Panc1 (cell line): ENCODE measurements at places on chromosomes 7 and 10. TPM values are rescaled to one million over a fixed set of nuclear protein-coding genes. Genes with fewer than 3 reads are reported as not detected.

DNA sequence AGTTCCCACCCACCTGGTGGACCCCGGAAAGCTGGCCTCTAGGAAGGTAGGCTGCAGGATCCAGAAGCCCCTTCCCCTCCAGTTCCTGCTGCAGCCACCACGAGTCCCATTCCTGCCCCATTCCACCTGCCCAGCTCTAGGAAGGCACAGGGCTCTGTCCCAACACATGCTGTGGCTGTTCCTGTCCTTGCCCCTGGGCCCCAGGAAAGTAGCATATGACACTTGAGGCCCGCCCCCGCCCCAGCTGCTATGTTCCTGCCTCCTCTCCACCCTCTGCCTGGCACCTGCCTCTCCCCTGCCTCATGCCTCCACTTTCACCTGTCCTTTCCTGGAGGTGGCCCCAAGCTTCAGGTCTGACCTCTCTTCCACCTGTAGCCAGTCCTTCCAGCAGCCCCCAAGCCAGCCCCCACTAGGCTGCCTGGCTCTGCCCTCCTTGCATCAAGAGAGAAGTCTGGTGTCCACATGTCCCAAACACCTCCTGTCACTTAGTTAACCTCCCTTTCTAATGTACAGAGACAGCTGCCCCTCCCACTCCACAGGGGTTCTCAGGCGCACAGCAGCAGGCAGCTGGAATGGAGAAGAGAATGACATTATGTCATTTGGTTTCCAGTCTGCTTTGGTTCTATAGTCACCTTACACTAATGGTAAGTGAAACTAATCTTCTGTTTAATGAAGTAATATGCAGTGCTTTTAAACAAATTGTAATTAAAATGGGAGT, 22.7 kb downstream of the YKT6 start:
- DNase-seq: no peak
- H3K27ac ChIP-seq: no peak overlapping the region
- H3K4me1 ChIP-seq: no peaks in the 10 kb centered on the region
- no peaks in the 10 kb centered on the region for H3K36me3 ChIP-seq

DNA sequence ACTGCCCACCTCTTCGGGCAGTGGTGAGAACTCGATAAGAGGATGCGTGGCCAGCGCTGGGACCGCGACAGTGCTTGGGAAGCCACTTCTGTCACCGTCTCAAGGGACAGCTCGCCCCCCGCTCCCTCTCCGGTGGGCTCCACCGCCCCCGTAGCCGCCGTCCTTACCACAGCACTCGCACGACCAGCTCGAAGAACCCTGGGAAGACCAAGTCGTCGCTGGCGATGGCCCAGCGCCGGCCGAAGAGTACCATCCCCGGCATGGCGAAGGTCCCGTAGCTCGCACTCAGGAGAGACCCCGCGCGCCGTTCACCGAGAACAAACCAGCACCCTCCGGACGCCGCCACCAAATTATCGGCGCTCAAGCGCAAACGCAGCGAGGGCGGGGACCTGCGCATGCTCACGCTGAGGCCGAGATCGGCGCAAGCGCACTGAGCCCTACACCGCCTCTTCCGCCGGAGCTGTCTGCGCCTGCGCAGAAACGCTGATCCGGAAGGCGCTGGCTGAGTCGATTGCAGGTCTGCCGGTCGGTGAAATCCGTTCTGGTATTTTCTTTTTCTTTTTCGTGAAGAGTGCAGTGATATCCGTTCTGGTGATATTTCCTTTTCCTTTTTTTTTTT, at the start of gene DAGLB:
Gene DAGLB, minus strand, starts transcription at position 374 of the 619 bp plus-strand sequence. Its CDS starts 112 bp downstream, at position 262.
- H3K27ac ChIP-seq: peak within 1 kb of the TSS; percentile 89
- no peaks in the 10 kb centered on the region for H3K27me3 ChIP-seq
- H3K36me3 ChIP-seq: peaks cover 4% of the 10 kb centered on the region; the same call in 1 of the 2 replicates
- peak within 1 kb of the TSS; percentile 81 for H3K4me3 ChIP-seq
- peaks cover 18% of the 10 kb centered on the region for H3K4me1 ChIP-seq

- peaks cover 8% of the 10 kb centered on the region for H3K4me1 ChIP-seq
- H3K4me3 ChIP-seq: no peak overlapping the region
- no peak overlapping the region for H3K27ac ChIP-seq
- H3K27me3 ChIP-seq: no peaks in the 10 kb centered on the region
- DNase-seq: no peak
These were observed 104.2 kb downstream of the PRTFDC1 start for GRCh38 chr10:24848195-24848594.

DNA sequence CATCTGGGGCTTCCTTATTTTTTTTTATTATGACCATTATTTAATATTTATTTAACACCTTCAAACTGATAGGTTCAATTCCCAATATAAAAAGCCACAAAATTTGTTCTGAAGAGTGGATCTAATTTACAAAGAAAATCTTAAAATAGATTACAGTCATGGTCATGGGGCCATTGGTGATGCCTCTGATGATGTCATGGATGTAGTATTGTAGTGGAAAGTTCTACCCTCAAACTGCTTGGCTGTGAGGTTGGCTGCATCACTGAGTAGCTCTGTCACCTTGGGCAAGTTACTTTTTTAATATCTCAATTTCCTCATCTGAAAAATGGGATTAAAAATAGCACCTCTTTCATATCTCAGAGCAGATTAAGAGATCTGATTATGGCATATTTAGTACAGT, 128.5 kb downstream of the DKK1 start:
- peak; percentile 43 for DNase-seq
- no peak overlapping the region for H3K4me3 ChIP-seq
- H3K27me3 ChIP-seq: no peaks in the 10 kb centered on the region

GRCh38 chr7:134891696-134892678, 94.3 kb upstream of the AGBL3 start:
- no peaks in the 10 kb centered on the region; the same call in 1 of the 2 replicates for H3K36me3 ChIP-seq
- peaks cover 4% of the 10 kb centered on the region; the same call in 1 of the 2 replicates for H3K27me3 ChIP-seq
- DNase-seq: no peak

Gene COL1A2
- 1.3 TPM for total RNA-seq

Gene SLC39A12
- total RNA-seq: not detected
